Peyer's patch (tissue), 4 donors: ENCODE measurements at places on chromosomes 5 and 9. TPM values are rescaled to one million over a fixed set of nuclear protein-coding genes. Genes with fewer than 3 reads are reported as not detected.

GRIA1 gene
- not detected for total RNA-seq

TGFBI gene
- 56.9 TPM for total RNA-seq

SOX30 gene
- total RNA-seq: not detected

SLC6A7 gene
- total RNA-seq: 41.6 TPM

AQP3 gene
- total RNA-seq: 194 TPM

SH2D3C gene
- total RNA-seq: 1.4 TPM

PTGDS gene
- total RNA-seq: 4.4 TPM

ADGRD2 gene
- total RNA-seq: not detected

LMX1B gene
- total RNA-seq: not detected

CDH9 gene
- not detected for total RNA-seq

KCNIP1 gene
- total RNA-seq: not detected

DNA sequence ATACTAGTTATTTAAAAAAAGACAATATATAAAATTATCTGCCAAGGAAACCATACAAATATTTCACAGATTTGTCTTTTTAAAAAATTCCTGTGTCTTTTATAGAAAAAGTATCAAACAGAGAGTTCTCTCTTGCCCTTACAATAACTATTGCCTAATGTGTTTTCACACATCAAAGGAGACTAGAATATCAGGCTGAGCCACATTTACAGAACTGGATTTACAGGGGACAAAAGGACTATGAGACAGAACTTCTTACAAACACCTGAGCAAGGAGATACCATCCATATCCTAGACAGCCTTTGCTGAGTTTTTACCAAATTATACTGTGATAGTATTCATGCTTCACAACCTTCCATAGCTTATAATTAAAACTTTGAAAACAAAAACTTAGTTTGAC is 34.2 kb downstream of the TMEM245 start:
- H3K27ac ChIP-seq: no peak overlapping the region
- H3K27me3 ChIP-seq: no peaks in the 10 kb centered on the region

GRCh38 chr5:1551426-1552301 is 27.9 kb upstream of the LPCAT1 start:
- no peak overlapping the region for H3K4me3 ChIP-seq
- H3K27ac ChIP-seq: no peak overlapping the region
- H3K36me3 ChIP-seq: no peaks in the 10 kb centered on the region
- no peaks in the 10 kb centered on the region for H3K27me3 ChIP-seq
- peak; percentile 26 for DNase-seq
- no peaks in the 10 kb centered on the region for H3K4me1 ChIP-seq

DNA sequence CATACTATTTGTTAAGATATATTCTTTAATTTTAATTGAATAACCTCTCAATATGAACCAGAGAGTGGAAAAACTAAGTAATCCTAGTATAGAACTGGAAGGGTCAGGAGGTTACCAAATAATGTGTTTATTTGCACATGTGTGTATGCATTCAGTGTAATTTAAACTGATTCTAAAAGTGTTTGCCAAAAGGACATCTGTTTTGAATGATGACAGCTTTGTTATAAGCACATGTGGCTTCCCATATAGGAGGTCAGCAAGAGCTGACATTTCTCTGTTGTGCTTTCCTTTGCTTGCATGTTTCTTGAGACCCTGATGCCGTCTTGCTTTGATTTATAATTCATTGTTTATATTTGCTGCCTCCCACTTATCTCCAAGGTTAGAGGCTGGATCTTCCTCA is 383.4 kb downstream of the BRINP1 start:
- no peak overlapping the region for H3K27ac ChIP-seq
- DNase-seq: no peak
- H3K27me3 ChIP-seq: no peaks in the 10 kb centered on the region
- no peaks in the 10 kb centered on the region for H3K4me1 ChIP-seq
- no peaks in the 10 kb centered on the region for H3K36me3 ChIP-seq

DNA sequence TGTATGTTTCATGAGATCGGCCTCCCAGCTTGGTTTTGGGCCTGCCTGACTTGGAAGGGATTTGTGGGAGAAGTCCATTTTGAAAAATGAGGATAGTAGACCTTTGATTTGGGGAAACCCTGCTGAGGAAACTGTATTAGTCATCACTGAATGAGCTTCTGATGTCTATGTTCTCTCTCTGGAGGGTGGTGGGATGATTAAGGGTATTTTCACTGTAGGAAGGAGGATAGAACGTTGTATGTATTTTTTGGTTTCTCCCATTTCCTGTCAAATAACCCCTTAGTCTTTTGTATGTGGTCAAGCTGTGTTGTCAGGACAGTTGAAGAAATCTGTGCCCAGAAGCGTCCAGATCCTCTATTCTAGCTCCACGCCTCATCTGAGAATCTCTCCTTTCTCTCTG is 151.9 kb downstream of the INSYN2B start:
- no peaks in the 10 kb centered on the region for H3K4me1 ChIP-seq
- H3K27ac ChIP-seq: no peak overlapping the region
- no peaks in the 10 kb centered on the region for H3K27me3 ChIP-seq
- H3K4me3 ChIP-seq: no peak overlapping the region
- H3K36me3 ChIP-seq: no peaks in the 10 kb centered on the region

DNA sequence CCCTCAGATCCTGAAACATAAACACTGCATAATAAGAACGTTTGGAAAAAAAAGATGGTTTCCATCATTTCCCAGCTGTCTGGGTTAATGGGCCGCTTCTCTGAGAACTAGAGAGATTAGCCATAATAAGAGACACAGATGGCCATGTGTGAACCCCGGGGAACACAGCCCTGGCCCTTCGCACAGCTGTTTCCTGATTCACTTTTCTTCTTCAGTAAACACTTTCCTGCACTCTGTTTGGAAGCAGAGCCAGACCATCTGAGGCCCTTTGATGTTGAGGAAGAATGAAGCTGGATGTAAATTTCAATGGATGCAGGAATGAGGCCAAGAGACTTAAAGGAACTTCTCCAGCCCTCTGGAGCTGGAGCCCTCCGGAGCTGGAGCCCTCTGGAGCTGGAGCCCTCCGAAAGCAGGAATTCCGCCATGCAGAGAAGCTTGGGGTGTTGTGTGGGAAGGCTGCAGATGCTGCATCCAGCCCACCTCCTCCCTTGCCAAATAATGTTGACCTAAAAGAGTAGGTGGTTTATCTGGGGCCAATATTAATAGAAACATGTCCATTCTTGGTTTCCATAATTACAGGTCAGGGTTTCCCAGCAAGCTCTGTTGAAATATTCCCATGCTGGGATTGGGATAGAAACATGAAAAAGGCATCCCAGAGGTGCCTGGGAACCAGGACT is 218.9 kb downstream of the NXNL2 start:
- no peak overlapping the region for H3K27ac ChIP-seq
- H3K4me1 ChIP-seq: no peaks in the 10 kb centered on the region
- DNase-seq: no peak
- no peaks in the 10 kb centered on the region for H3K27me3 ChIP-seq
- no peaks in the 10 kb centered on the region for H3K36me3 ChIP-seq
- no peak overlapping the region for H3K4me3 ChIP-seq

GRCh38 chr9:114037249-114037648 is 40.9 kb downstream of the AMBP start:
- no peaks in the 10 kb centered on the region for H3K27me3 ChIP-seq
- H3K27ac ChIP-seq: no peak overlapping the region
- H3K4me1 ChIP-seq: no peaks in the 10 kb centered on the region

GRCh38 chr9:7542693-7543092 is 256.9 kb downstream of the DMAC1 start:
- no peaks in the 10 kb centered on the region for H3K27me3 ChIP-seq
- no peaks in the 10 kb centered on the region for H3K36me3 ChIP-seq
- no peaks in the 10 kb centered on the region for H3K4me1 ChIP-seq
- no peak overlapping the region for H3K4me3 ChIP-seq
- H3K27ac ChIP-seq: no peak overlapping the region
- no peak for DNase-seq

GRCh38 chr5:113058706-113059226 is 82.2 kb downstream of the DCP2 start:
- DNase-seq: no peak
- no peak overlapping the region for H3K27ac ChIP-seq
- no peak overlapping the region for H3K4me3 ChIP-seq
- no peaks in the 10 kb centered on the region for H3K4me1 ChIP-seq
- no peaks in the 10 kb centered on the region for H3K36me3 ChIP-seq

GRCh38 chr9:36924071-36924470 is 110.0 kb downstream of the PAX5 start:
- no peak for DNase-seq
- no peak overlapping the region for H3K4me3 ChIP-seq
- no peaks in the 10 kb centered on the region for H3K36me3 ChIP-seq

DNA sequence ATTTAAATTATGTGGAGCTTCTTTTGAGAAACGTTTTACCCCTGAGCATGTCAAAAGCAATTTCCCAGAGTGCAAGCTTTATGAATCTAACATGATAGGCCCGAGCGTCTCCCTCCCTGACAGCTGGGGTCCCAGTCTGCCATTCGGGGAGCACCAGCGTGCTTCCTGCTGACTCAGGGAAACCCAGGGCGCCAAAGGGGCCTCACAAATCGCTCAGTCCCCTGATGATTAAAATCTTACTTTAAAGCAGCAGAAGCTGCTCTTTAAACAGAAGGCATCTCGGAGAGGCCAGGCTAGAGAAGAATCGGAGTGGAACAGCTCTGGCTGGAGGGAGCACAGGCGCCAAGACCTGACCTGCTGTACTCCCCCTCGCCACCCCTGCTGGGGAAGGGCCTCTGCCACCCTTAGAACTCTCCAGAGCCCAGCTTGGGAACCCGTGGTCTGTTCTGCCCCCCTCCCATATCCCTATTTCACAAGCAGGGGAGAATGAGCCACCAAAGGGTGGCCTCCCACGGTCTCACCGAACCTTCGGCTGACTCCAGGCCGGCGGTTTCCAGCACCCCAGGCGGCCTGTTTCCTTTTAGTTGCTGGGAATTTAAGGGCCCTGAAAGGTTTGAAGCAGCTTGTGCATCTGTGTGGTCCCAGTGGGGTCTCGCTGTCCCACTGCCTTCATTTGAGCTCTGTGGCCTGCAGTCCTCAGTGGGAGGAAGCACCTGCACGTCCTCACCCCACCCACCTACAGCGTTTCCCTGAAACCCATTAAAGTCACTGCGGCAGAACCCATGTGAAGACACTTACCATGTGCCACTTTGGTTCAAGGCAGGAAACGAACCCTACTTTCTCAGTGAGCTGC is 147.6 kb downstream of the COL23A1 start:
- no peak overlapping the region for H3K4me3 ChIP-seq
- no peaks in the 10 kb centered on the region for H3K36me3 ChIP-seq
- no peaks in the 10 kb centered on the region for H3K4me1 ChIP-seq
- no peaks in the 10 kb centered on the region for H3K27me3 ChIP-seq
- no peak overlapping the region for H3K27ac ChIP-seq
- no peak for DNase-seq

GRCh38 chr5:92527311-92528078 is 1053.5 kb downstream of the NR2F1-AS1 start:
- H3K27ac ChIP-seq: no peak overlapping the region
- no peak overlapping the region for H3K4me3 ChIP-seq
- DNase-seq: no peak
- no peaks in the 10 kb centered on the region for H3K27me3 ChIP-seq
- H3K36me3 ChIP-seq: no peaks in the 10 kb centered on the region
- H3K4me1 ChIP-seq: no peaks in the 10 kb centered on the region

GRCh38 chr5:51345106-51345505 is 38.1 kb upstream of the ISL1 start:
- no peaks in the 10 kb centered on the region for H3K36me3 ChIP-seq
- H3K4me1 ChIP-seq: no peaks in the 10 kb centered on the region
- DNase-seq: no peak
- no peak overlapping the region for H3K4me3 ChIP-seq
- H3K27me3 ChIP-seq: no peaks in the 10 kb centered on the region

DNA sequence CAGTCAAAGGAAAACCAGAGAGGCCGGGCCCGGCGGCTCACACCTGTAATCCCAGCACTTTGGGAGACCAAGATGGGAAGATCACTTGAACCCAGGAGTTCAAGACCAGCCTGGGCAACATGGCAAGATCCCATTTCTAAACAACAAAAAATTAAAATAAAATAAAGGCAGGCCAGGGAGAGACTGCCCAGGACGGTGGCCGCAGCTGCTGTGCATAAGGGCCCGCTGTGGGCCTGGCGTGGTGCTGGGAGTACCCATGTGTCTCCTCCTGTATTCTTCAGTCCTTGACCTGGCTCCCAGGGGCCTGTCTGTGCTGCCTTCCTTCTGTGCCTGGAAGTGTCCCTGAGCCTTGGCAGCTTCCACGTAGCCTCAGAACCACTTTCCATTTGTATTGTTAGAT is 56.8 kb upstream of the CNOT6 start:
- H3K36me3 ChIP-seq: no peaks in the 10 kb centered on the region
- H3K27me3 ChIP-seq: no peaks in the 10 kb centered on the region
- H3K4me1 ChIP-seq: no peaks in the 10 kb centered on the region
- no peak overlapping the region for H3K27ac ChIP-seq

DNA sequence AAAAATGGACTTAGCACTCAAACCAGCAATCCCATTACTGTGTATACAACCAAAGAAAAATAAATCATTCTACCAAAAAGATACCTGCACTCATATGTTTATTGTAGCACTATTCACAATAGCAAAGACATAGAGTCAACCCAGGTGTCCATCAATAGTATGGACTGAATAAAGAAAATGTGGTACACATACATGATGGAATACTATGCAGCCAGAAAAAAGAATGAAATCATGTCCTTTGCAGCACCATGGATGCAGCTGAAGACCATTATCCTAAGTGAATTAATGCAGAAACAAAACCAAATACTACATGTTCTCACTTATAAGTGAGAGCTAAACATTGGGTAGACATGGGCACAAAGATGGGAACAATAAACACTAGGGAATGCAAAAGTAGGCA is 236.8 kb upstream of the POU5F2 start:
- H3K36me3 ChIP-seq: no peaks in the 10 kb centered on the region
- no peak overlapping the region for H3K4me3 ChIP-seq
- no peak for DNase-seq

GRCh38 chr5:176823869-176824412 is 13.6 kb downstream of the UNC5A start:
- H3K4me3 ChIP-seq: no peak overlapping the region
- no peak for DNase-seq
- no peaks in the 10 kb centered on the region for H3K4me1 ChIP-seq
- H3K36me3 ChIP-seq: no peaks in the 10 kb centered on the region
- H3K27me3 ChIP-seq: no peaks in the 10 kb centered on the region

DNA sequence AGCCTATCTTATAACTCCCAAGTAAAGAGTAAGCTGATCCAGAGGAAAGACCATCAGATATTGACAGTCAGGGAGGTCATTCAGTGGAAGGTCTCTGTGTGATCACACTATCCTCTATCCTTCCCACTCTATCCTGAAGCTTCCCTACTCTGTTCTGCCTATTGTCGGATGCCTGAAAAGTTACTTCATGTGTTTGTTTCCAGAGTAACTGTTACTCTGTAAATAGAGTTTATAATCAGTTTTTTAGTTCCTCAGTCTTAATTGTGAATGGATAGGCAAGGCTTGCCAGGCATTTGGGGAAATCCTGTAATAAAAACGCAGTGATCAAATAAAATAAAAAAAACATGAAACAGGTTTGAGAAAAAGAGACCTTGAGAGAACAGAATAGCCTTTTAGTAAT is 79.8 kb downstream of the XRCC4 start:
- no peak overlapping the region for H3K27ac ChIP-seq
- no peaks in the 10 kb centered on the region for H3K27me3 ChIP-seq
- no peak for DNase-seq
- H3K4me1 ChIP-seq: no peaks in the 10 kb centered on the region
